ENCODE measurements at places on chromosomes 1 and 21. TPM values are rescaled to one million over a fixed set of nuclear protein-coding genes. Genes with fewer than 3 reads are reported as not detected.

DNA sequence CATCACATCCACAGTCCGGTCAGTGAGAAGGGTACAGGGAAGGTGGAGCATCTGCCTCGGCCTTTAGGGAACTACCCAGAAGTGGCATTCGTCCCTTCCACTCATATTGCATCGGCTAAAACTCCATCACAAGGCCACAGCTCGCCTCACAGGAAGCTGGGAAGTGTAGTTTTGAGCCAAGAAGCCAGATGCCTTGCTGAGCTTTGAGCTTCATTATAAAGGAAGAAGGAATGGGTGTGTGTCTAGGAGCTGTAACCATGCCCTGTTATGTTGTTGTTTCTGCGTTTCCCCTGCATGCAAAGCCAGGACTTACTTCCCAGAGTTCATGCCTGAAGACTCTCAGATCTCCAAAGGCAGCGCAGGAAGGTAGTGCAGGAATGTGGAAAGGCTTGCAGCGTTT lies 61.1 kb downstream of the OPTC start:
- DNase-seq, result no peak

- peak; percentile 66 for DNase-seq
These were observed 120.3 kb upstream of the ATP1A1 start for GRCh38 chr1:116252785-116253184.

- no peak for DNase-seq
These were observed 561.8 kb upstream of the ADAMTS5 start for GRCh38 chr21:27528697-27529096.

DNA sequence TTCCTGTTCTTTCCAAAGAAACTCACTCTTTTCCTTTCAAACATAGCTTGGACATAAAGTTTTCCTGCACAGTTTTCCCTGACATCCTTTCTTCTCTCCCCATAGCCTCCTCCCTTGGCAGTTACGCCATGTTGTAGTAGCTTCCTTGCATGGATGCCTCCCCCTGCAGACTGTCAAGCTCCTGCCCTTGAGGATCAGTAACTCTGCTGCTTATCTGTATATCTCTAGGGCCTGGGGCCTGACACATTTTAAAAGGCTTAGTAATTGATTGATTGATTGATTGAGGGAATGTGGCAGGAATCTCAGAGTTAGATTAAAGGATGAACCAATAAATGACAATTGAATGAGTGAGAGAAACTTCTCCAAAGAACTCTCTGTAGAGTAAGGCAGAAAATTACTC lies 143.7 kb downstream of the NEK7 start:
- no peak for DNase-seq

DNA sequence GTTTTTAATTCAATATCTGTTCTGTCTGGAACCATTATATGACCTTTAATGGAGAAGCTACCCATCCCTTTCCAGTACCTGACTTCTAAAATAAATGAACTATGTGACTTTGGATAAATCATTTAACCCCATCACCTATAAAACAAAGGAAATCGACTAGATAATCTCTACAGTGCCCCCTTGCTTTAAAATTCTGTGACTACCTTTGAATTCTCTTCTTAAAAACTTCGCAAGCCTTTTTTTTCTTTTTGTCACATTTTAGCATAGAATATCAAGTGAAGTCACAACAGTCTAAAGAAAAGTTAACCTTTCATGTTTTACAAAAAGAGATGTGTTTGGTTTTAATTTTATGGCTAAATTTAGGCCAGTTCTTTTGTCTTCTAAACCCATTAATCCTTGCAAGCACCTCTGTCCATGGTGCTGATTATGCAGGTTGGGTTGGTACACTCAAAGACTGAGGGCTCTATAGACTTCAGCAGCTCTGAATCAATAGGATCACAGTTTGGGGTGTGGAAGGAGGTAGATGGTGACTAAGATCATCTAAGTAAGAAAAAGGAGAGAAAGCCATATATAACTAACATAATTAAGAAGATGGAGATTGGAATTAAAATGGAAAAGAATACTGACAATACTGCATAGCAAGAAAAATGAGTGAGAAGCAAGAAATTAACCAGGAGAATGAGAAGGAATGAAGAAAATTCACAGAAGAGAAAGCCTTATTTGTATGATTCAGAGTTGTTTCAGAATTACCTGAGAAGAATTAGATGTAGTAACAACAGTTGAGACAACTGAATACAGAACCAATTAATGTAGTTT lies 59.2 kb downstream of the TBX15 start:
- DNase-seq, result peak; percentile 75

DNA sequence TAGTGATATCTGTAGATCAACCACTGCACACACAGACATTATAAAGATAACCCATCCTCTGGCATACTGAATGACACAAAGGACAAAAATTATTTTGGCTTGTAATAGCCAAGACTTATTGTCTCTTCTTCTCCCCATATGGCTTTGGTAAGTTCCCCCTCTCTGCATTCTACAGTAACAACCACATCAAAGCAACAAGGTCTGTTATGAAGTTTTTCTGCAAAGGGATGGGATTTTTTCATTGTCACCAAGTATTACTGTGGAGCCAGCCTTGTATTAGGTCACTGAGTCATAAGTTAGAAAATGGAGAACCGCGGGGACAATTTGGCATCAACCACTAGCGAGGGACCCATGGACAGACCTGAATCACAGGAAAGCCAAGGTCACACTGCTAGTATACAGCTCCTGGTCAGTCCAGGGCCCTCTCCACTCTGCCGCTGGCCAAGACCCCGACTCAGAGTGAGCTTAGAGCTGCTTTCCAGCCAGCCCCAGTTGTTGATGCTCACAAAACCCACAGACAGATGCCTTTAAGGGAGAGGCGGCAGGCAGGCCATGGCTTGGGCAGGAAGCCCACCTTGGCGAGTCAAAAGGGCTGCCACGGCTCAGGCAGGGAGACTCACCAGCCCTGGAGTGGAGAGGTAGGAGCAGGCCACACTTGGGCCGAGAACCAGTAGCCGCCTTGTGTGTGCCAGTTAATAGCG lies 6.0 kb downstream of the PABPC4 start:
- no peak for DNase-seq

DNA sequence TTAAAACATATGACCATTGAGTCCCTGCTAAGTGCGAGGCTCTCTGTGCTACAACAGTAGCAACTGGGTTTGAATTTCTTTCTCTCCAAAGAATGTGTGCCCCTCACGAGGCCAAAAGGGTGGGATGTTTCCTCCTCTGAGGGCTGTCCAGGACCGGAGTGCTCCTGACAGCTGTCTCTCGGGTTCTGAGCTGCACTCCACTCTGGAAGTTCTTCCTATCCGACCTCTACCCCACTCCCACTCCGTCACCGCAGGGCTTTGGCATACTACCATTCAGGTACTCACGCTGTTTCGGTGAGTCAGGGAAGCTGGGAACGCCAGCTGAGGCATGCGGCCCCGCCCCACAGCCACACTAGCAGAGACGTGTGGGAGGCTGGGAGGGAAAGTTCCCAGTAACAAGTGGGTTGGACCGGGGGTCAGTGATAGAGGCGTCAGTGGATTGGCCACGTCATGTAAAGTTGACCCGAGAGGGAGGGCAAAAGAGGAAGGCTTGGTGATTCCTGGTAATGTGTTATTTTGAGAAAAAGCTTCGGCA lies 705 bp upstream of the SLC50A1 start:
- peak; percentile 96 for DNase-seq

GRCh38 chr1:111222308-111223125 lies 5.0 kb upstream of the CHI3L2 start:
- DNase-seq, result peak; percentile 70

DNA sequence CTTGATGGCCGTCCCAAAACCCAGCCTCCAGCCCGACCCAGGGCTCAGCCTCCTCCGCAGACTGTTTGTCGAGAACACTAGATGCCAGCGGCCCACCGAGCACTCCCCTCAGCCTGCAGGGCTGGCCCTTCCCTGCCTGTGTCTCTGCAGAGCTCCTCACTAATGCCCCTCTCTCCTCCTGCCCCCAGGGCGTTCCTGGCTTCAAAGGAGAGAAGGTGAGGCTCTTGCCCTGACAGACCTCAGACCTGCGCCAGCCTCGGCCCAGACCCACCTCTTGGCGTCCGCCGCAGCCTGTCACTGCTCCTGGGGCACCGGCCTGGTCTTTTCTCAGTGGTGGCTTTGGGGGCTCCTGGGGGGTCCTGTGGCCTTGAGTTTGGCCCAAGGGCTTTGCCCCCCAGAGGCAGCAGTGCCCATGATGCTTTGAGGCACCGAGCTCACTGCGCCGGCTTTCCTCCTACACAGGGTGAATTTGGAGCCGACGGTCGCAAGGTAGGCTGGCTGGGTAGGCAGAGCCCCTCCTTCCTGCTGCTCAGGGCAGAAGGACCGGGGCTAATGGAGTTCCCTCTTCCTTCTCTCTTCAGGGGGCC lies 18.4 kb downstream of the COL6A2 start:
- no peak for DNase-seq

GRCh38 chr1:153312570-153313186 lies at the start of gene PGLYRP3:
PGLYRP3 (minus strand) TSS chr1:153312952; CDS start chr1:153310665, 2,287 bp downstream.
- DNase-seq, result no peak

- DNase-seq, result no peak
These were observed 7.2 kb downstream of the VANGL1 start for GRCh38 chr1:115648717-115649691.

DNA sequence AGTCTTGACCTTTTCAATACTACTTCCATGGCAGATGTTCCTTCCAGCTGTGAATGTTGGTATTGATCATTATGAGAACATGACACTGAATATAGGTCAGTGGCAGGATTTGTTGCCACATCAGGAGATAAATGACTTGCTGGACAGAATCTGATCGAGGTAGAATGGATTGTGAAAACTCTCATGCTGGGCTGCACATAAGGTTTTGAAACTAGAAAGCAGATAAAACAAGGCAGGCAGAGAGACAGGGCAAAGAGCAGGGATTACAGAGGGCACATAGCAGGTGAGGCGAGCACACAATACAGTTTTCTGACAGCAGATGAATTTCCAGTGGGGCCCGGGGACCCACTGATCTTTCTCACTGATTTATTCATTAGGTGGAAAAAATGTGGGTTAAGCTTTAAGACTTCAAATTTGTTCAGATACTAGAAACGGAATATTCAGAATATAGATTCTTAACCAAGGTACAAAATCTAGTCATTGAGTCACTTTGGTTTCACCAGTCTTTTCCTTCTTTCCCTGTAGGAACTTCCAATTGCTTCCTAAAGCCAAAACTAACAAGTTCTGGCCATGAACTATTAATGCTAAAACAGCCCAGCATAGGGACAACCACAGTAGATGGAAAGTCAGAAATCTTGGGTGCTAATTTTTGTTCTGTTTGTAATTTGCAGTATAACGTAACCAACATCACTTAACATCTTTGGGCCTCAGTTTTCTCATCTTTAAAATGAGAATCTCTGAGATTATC lies 296.0 kb upstream of the PTBP2 start:
- DNase-seq, result no peak

DNA sequence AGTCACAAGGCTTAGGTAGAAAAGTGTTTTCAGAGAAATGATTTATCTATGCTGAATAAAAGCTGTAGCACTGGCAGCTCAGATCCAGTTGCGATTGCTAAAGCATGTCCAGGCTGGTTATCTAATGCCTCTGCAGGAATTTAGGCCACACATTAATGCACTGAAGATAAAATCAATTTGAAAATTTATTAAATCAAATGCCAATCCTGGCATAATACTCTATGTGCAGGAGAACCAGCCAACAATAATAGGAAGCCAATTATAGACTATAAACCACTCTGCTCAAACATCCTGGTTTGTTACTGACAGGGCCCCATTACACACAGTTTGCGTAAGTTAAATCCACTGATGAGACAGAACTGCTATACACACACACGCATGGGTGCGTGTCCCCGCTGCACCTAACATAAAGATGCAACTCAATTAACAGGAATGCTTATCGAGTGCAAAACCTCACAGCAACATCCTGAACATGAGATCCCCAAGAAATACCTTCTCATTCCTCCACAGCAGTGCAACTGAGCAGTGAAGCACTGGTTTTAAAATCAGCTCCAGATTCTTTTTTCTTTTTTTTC lies 40.6 kb downstream of the PTP4A2 start:
- no peak for DNase-seq

GRCh38 chr1:71836904-71837303 lies 445.4 kb downstream of the NEGR1 start:
- DNase-seq, result no peak

- no peak for DNase-seq
These were observed 1341.2 kb downstream of the PLA2G4A start for GRCh38 chr1:188169971-188170370.

GRCh38 chr1:190906206-190906725 lies 428.6 kb upstream of the BRINP3 start:
- DNase-seq, result no peak

GRCh38 chr1:82589588-82589987 lies 788.9 kb downstream of the ADGRL2 start:
- no peak for DNase-seq

- no peak for DNase-seq
These were observed 28.3 kb downstream of the SUCO start for GRCh38 chr1:172561252-172561651.

- DNase-seq, result peak; percentile 51
These were observed at the start of gene PLEKHM2 for GRCh38 chr1:15684042-15684461. PLEKHM2 (plus strand) TSS chr1:15684320; CDS start chr1:15684559, 239 bp downstream.

DNA sequence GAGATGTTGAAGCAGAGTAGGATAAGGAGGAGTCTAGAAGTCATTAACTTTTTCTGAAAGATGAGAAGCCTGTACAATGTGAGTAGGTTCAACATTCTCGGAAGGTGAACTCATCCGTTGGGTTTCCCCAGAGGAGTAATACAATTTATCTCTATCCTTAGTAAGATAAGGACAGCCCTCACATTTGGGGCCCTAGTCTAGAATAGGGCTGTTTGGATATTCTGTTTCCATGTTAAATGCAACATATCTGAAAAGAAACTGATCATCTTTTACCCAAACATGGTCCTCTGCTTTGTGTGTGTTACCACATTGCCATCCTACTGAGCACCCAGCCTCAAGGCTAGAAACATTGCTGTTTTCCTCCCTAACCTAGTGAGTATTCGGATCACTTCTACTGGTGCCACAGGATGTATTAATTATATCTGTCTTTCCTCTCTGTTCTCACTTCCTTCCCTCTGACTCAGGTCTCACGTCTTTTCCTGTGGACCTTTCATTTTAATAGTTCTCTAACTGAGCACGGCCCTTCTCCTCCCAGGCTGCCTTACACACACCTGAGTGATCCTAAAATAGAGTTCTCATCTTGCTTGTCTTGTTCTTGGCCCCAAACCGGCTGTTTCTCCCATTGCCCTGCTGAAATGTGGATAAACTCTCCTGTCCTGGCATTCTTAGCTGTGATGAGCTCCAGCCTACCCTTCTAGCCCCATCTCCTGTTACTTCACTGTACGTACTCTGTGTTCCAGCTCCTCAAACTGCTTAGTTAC lies 91.7 kb downstream of the CDC14A start:
- DNase-seq, result no peak

- DNase-seq, result no peak
These were observed 34.6 kb upstream of the PIGC start for GRCh38 chr1:172478485-172478884.

Gene TNFAIP8L2
- total RNA-seq, result not detected

Gene KIF26B
- total RNA-seq, result 0.83 TPM

Gene ALG14
- 0.88 TPM for total RNA-seq

Gene PTPRC
- 0.05 TPM for total RNA-seq

Gene GALE
- 32.0 TPM for total RNA-seq

Gene CYP4Z1
- total RNA-seq, result not detected

Gene PPFIA4
- total RNA-seq, result 180 TPM

Gene C4BPB
- not detected for total RNA-seq

Gene COL8A2
- 3.2 TPM for total RNA-seq

Gene CFAP45
- total RNA-seq, result not detected

Gene PFKFB2
- 5.7 TPM for total RNA-seq

Gene PDC
- total RNA-seq, result not detected
